Kidney (tissue), 22 donors: ENCODE measurements at places on chromosomes 1 and 21. TPM values are rescaled to one million over a fixed set of nuclear protein-coding genes. Genes with fewer than 3 reads are reported as not detected.

Gene CYP4Z1
- total RNA-seq: 0.22 TPM

DNA sequence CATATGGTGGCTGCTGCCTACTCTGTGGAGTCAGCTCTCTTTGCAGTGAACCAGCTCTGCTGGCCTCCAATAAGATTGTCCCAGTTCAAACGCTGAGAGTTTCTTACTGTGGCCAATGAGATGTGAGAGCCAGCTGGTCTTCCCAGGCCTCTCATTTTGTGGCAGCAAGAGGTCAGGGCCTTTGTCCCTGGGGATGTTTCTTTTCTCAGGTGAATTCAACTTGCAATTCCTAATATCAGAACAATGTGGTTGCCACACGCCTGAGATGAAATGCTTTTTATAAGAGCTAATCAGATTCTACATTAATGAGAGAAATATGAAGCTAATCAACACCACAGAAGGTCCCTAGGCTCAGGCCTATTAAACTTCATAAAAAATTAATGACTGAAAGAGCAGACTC is 660.1 kb upstream of the CAMK1G start:
- H3K27me3 ChIP-seq: no peaks in the 10 kb centered on the region
- no peak overlapping the region for H3K4me3 ChIP-seq
- H3K27ac ChIP-seq: no peak overlapping the region
- no peak for DNase-seq
- H3K4me1 ChIP-seq: no peaks in the 10 kb centered on the region
- no peaks in the 10 kb centered on the region for H3K36me3 ChIP-seq

- no peaks in the 10 kb centered on the region for H3K27me3 ChIP-seq
- no peak overlapping the region for H3K27ac ChIP-seq
- H3K36me3 ChIP-seq: no peaks in the 10 kb centered on the region
Measured at GRCh38 chr1:21775985-21776562, 6.9 kb downstream of the USP48 start.

GRCh38 chr1:88451856-88452255 is 232.2 kb upstream of the PKN2 start:
- DNase-seq: no peak
- no peak overlapping the region for H3K27ac ChIP-seq
- no peaks in the 10 kb centered on the region for H3K27me3 ChIP-seq
- H3K4me1 ChIP-seq: no peaks in the 10 kb centered on the region

Gene KRTAP11-1
- total RNA-seq: not detected

- peaks cover 67% of the 10 kb centered on the region for H3K4me1 ChIP-seq
- DNase-seq: peak; percentile 76
- no peaks in the 10 kb centered on the region for H3K36me3 ChIP-seq
- no peaks in the 10 kb centered on the region for H3K27me3 ChIP-seq
- no peak overlapping the region for H3K4me3 ChIP-seq
Measured at GRCh38 chr1:234972411-234973191, 156.0 kb downstream of the TOMM20 start.

- peaks cover 2% of the 10 kb centered on the region for H3K4me1 ChIP-seq
- no peak for DNase-seq
- no peaks in the 10 kb centered on the region for H3K27me3 ChIP-seq
- no peak overlapping the region for H3K27ac ChIP-seq
Measured at GRCh38 chr1:239891621-239892358, 199.9 kb upstream of the FMN2 start.

GRCh38 chr21:44955798-44956175 is 16.0 kb downstream of the SLX9 start:
- no peak overlapping the region for H3K27ac ChIP-seq
- H3K4me1 ChIP-seq: no peaks in the 10 kb centered on the region
- H3K36me3 ChIP-seq: no peaks in the 10 kb centered on the region

DNA sequence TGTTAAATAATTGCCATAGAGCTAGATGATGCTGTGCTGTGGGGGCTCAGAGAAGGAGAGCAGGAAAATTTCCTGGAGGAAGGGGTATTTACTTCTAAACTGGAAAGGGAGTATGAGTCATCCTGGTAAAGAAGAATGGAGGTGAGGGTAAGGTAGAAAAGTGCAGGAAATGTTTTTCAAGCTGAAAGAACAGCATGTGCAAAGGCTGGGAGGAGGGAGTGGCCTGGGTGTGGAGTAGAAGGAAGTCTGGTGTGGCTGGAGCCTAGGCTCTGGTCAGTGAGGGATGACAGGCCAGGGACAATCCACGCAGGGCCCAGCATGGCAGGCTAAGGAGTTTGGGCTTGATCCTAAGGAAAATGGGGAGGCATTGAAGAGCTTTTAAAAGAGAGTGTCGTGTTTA is 45.9 kb downstream of the MATN1 start:
- no peaks in the 10 kb centered on the region for H3K4me1 ChIP-seq
- no peaks in the 10 kb centered on the region for H3K36me3 ChIP-seq
- no peak for DNase-seq
- H3K27ac ChIP-seq: no peak overlapping the region
- no peak overlapping the region for H3K4me3 ChIP-seq

Gene SMPDL3B
- total RNA-seq: 9.7 TPM

DNA sequence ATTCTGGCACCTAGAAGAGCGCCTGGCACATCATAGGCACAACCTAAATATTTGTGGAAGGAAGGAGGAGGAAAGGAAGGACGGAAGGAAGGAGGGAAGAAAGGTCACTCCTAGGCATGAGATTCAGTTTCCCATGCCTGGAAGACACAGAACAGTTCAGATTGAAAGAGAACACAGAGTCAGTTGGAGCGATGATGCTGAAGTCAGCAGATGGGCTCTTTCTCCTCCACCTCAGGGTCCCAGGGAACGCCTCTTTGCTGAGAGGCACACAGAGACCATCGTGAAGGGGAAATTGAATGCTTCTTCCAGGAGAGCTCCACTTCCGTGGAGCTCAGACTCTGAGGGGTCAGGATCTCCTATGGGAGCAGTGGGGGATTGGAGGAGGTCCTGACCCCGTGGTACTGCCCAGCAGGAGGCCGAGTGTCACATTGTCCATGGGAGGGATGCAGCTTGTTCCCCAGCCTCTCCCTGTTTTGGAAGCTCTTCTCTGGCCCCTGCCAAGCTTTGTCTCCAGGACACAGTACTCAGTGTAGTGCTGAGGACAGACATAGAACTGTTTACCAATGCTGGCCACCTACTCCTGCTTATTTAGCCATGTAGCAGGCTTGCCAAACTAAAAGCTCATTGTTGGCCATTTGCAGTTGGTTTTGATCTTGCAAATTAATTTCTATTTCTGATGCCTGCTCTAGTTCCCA is 2.4 kb downstream of the MYBPHL start:
- H3K4me3 ChIP-seq: no peak overlapping the region
- H3K4me1 ChIP-seq: no peaks in the 10 kb centered on the region
- H3K36me3 ChIP-seq: no peaks in the 10 kb centered on the region
- H3K27me3 ChIP-seq: no peaks in the 10 kb centered on the region
- DNase-seq: no peak

DNA sequence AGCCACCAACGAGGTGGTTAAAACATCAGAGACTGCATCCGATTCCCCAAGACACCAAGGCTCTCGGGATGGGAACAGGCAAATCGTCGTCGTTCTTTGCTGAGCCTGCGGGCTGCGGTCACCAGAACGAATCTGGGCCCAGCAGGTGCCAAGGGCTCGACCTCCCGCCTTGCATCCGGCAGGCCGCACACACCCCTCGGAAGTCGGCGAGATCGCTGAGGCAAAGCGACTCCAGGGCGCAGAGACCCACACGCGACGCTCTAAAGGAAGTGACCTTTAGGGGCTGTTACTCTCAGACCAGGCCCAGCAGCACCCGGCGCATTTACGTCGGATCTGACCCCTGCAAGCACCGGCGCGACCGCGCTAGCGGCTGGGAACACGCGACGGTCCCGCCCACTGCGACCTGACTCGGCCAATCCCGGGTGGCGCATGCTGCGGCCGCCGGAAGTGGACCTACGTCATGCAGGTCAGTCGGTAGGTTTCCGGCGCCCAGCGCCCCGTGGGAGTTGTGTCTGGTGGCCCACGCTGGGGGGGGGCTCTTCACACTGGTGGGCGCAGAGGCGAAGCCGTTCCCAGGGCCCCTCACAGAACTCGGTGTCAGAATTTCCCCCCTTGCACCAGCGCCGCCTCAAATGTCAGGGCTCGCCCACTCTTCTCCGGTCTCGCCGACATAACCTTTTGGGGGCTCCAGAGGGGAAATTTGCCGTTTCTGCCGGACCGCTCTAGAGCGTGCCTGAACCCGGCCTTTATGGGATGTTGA is 7.5 kb upstream of the PARK7 start:
- H3K27me3 ChIP-seq: no peaks in the 10 kb centered on the region
- H3K36me3 ChIP-seq: no peaks in the 10 kb centered on the region
- H3K4me1 ChIP-seq: no peaks in the 10 kb centered on the region

DNA sequence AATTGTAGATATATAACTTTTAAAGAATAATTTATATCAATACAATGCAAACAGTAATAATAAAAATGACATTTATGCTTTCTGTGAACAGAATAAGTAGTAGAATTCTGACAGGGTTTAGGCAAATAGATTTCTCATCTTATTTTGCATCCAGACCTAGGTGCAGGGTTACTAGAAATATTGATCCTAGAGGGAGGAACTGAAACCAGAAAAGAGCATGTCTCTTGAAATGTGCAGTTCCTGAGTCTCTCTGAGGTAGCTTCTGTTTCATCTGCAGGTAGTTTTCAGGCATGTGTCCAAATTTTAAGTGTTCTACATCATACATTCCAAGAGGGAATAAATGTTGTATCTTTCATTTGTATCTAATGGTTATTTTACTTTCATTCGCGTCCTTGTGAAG is 631.9 kb upstream of the ADGRL4 start:
- H3K4me1 ChIP-seq: no peaks in the 10 kb centered on the region
- no peaks in the 10 kb centered on the region for H3K36me3 ChIP-seq
- DNase-seq: no peak
- H3K4me3 ChIP-seq: no peak overlapping the region
- no peaks in the 10 kb centered on the region for H3K27me3 ChIP-seq
- no peak overlapping the region for H3K27ac ChIP-seq

DNA sequence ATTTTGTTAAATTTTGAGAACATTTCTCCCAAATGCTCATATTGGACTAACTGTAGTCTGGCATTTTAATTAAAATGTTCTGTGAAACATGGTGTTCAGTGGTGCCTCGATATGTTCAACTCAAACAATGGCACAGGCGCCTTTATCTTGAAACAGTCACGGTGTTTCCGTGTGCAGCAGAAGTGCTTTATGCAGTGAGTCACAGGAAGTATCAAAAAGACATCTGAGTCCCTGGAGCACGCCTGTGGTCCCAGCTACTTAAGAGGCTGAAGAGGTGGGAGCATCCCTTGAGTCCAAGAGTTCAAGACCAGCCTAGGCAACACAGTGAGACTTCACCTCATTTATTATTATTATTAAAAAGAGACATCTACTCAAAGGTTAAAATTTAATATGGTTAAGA is 52.2 kb downstream of the GREM2 start:
- H3K27me3 ChIP-seq: no peaks in the 10 kb centered on the region
- H3K36me3 ChIP-seq: no peaks in the 10 kb centered on the region
- no peaks in the 10 kb centered on the region for H3K4me1 ChIP-seq
- H3K4me3 ChIP-seq: no peak overlapping the region
- no peak for DNase-seq

Gene FMOD
- total RNA-seq: 22.3 TPM
